ENCODE measurements at places on chromosomes 4 and X.

DNA sequence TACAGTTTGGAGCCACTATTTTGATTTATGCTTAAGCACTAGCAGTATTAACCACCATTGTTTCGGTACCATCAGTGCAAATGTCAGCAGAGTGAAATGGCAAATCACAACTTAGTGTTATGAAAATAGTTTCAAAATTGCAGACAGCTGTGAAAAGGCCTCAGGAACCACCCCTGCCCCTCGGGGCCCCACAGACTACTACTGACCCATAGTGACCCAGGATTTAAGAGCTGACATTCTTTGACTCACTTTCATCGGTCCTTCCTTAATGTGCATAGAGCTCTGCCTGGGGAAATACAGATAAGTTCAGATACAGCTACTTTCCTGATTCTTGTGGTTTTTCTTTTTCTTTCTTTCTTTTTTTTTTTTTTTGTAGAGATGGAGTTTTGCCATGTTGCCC lies 3.3 kb upstream of the BBS7 start:
- no peak for DNase-seq

GRCh38 chr4:21768349-21769310 lies 179.9 kb downstream of the KCNIP4 start:
- DNase-seq = no peak

DNA sequence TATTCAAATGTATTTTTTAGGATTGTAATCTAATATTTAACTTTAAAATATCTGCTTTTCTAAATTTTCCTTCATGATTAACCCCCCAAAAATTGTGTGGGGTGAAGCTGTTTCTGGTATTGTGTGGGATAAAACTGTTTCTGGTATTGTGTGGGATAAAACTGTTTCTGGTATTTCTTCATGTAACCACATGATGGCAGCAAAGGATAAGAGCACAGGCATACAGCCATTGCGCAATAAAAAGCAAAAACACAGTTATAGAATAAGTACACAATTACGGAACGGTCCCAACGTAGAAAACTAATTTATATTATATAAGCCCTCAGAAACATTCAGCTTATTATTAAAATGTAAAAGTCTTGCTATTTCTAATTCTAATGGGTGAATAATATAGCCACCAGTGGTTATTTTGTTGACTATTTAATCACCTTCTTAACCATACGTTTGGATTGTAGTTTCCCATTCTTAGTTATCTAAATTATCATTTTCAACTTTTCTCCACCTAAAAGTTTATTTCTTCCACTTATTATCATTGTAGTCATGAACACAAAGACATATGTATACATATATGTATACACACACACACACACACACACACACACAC lies 333.9 kb upstream of the FSTL5 start:
- no peak for DNase-seq

DNA sequence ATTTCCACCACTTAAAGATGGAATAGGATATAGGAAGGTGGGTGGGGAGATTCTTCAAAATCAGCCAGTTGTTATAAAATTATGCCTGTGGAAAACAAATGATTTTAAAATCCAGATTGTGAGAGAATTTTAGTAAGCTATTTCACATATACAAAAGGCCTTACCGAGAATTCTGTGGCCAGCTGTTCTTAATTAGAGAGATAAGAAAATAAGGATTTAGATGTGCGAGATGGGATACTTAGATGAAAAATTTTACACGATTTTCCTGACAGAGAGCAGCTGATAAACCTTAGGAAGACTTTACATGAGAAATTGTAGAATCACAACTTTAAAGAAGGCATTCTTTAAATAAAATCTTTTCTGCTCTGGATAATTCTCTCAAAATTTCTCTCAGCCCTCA lies 94.5 kb upstream of the IQCM start:
- no peak for DNase-seq

GRCh38 chr4:184457535-184458249 lies 16.7 kb downstream of the IRF2 start:
- DNase-seq = no peak

DNA sequence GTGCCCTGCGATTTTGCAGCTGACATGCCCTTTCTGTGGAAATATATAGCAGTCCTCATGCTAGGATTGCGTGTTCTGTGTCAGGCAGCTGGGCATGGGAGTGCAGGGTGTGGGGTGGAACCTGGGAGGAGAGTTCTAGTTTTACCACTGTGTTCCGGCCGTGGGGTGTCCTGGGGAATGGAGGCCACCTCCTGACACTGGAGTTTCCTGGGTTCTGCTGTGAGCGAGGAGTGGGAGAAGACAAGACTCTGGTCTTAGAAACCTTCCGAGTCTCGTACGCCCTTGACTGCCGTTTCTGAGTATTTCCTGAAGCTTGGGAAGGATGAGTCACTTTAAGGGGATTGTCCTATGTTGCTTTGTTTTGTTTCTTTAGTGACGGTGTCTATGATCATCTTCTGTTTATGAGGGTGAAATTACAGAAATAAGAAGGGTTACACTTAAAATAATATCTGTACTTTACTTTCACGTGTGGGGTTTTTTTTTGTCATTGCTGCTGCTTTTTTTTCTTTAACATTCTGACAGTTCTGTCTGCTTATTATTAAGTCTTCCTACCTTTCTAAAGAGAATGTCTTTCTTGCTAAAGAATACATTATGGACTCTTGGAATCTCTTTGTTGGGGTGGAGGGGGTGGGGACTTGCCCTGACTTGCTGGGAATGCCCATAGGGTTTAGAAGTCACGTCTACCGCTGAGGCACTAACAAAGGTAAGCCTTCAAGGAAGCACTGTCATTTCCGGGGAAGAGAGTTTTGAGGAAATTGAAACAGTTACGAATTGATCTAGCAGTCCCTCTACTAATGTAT lies 19.1 kb downstream of the CD99 start:
- no peak for DNase-seq

GRCh38 chr4:170623899-170624298 lies 534.1 kb upstream of the AADAT start:
- DNase-seq = no peak

DNA sequence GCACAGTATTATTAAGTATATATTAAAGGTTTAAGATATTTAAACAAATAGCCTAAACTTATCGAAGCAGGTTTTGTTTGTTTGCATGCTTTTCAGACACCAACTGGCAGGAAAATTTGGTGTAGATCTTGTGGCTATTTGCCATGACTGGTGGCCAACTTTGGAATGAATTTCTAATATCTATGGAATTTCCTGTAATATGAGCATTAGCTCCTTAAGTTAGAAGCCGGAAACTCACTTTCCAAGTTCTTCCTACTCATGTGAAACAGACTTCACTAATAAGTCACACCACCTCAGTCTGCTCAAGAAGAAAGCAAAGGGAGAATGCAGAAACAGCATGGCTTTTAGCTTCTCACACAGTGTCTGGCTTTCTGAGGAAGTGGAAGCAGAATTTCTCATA lies 563.9 kb downstream of the GRXCR1 start:
- no peak for DNase-seq

DNA sequence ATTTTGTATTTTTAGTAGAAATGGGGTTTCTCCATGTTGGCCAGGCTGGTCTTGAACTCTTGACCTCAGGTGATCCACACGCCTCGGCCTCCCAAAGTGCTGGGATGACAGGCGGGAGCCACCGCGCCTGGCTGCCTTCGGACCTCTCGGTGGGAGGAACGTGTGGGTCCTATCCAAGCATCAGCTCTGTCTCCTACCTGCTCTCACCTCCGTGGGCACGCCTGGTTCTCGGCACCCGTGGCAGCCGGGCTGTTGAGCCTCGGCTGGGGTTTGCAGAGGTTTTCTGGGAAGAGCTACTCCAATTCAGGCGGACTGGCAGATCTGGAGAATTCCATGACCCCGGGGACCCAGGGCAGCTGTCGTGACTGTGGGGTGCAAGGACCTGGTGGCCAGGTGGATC lies 23.6 kb upstream of the PPP2R3B start:
- DNase-seq = no peak

- DNase-seq = no peak
These were observed 325.9 kb downstream of the NR3C2 start for GRCh38 chr4:148116264-148116663.

GRCh38 chr4:116015549-116015948 lies 902.1 kb upstream of the NDST4 start:
- no peak for DNase-seq

- DNase-seq = no peak
These were observed 100.1 kb upstream of the VCX3B start for GRCh38 chrX:8364369-8365141.

DNA sequence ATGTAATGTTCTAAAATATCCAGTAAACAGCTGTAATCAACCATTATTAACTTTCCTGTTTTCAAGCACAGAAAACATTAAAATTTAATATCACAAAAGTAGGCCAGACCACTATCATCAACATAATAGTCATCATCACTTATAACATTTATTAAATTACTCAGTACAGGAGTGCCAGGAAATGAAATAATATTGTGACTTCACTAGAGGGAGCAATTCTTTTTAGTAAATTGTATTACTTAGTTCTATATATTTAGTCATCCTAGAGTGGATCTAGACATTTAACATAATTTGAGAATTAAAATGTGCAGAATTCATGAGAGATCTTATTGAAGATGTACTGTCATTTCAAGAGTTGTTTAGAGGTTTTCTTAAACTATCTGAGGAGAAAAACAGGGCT lies 33.6 kb downstream of the PITX2 start:
- no peak for DNase-seq

GRCh38 chr4:184475498-184475897 lies 1.1 kb upstream of the IRF2 start:
- no peak for DNase-seq

DNA sequence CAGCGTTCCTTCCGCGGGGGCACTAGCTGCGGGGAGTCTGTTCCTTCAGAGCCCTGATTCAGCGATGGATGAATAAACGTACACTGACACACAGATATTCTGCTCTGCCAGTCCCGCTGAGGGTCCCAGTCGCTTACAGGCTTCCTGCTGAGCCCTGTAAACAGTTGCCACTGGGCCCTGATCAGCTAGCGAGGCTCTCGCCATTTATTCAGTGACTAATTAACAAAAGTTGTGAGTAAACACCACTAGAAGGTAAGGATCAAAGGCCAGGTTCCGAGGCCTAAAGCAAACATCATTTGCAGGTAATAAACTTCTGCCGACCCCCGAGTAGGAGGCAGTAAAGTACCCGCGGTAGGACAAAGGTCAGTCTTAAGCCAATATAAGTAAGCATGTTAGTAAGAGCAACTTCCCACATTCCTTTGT lies 442.6 kb upstream of the GALNT7 start:
- DNase-seq = peak; percentile 33

DNA sequence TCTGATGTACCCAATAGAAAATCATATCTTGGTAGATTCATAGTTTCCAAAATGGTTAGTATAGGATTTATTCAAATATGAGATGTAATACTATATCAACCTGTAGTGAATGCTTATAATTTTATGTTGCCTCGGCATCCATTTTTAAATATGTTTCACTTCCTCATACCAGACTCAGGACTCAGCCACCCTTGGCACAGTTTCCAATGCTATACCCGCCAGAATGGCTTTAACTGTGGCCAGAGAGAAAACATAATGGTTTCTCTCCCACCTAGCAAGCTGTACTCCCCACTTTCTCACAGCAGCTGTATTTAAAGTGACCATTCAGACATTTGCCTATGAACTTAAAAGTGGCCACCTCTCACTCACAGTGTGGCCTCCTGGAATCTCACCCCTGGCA lies 466.6 kb upstream of the PABPC4L start:
- no peak for DNase-seq

DNA sequence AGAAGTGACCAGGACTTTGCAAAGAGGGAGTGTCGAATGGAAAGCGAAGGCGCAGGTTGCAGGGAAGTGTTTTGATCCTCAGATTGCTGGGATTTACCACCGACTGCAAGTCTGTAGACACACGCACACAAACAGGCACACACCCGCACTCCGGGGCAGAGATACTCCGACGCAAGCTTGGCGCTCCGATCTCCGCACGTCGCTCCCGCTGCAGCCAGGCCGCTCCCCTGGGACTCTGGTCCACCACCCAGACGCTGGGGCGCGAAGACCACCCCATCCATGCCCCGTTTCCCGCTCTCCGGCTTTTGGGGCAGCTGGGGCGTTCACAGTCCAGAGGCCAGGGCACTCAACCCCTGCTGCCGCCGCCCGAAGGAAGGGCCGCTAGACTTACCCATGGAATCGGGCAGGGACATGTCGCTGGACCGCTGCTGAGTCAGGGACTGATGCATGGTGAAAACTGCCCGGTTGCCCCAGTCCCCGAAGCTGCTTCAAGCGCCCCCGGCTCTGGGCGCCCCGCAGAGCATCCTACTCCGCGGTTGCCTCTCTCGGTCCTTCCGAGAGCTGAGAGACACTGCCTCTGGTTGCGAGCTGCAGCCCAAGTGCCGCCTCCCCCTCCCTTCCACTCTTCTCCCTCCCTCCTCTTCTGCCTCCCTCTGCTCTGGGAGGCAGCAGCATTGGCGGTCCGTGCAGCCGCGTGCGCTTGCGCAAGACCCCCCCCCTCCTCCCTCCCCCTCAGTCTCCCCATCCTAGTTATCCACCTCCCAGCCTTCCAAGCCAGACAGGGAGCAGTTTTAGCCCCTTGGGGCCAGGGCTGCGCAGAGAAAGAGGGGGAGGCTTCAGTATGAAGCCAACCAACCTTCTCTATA lies at the start of gene TMEM255A:
TSS of gene TMEM255A (minus strand) at position 601 of the 866 bp plus-strand sequence. CDS start at position 449, 152 bp downstream.
- DNase-seq = no peak

Data from progenitor cell of endocrine pancreas (in vitro differentiated cells).